Tongue (tissue), 3 donors: ENCODE measurements at places on chromosomes 6 and 20. TPM values are rescaled to one million over a fixed set of nuclear protein-coding genes. Genes with fewer than 3 reads are reported as not detected.

- no peak for DNase-seq
Observed at GRCh38 chr20:61014491-61014890, 237.6 kb upstream of the CDH4 start.

- no peak for DNase-seq
Observed at GRCh38 chr6:169800116-169800667, 48.8 kb downstream of the ERMARD start.

- no peak for DNase-seq
Observed at GRCh38 chr6:92174398-92175073, 1244.8 kb downstream of the EPHA7 start.

- DNase-seq: no peak
Observed at GRCh38 chr6:117359581-117359980, 66.2 kb downstream of the ROS1 start.

DNA sequence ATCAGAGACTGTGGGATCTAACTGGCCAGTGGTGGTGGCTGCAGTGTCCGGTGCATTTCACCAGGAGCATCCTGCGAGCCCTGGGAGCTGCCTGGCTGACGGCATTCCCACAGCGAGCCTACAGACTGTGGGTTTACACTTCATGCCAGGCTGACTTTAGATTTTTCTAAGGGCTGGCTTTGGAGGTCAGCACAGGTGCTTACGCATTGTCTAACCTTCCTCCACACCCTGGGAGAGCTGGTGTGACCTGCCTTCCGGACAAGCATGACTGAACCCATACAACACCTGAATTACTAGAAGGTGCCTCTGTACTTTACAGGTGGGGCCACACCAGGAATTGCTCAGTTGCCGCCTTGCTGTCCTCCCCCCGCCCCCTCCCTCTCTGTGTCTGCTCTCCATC is 96.2 kb downstream of the RREB1 start:
- DNase-seq: no peak

DNA sequence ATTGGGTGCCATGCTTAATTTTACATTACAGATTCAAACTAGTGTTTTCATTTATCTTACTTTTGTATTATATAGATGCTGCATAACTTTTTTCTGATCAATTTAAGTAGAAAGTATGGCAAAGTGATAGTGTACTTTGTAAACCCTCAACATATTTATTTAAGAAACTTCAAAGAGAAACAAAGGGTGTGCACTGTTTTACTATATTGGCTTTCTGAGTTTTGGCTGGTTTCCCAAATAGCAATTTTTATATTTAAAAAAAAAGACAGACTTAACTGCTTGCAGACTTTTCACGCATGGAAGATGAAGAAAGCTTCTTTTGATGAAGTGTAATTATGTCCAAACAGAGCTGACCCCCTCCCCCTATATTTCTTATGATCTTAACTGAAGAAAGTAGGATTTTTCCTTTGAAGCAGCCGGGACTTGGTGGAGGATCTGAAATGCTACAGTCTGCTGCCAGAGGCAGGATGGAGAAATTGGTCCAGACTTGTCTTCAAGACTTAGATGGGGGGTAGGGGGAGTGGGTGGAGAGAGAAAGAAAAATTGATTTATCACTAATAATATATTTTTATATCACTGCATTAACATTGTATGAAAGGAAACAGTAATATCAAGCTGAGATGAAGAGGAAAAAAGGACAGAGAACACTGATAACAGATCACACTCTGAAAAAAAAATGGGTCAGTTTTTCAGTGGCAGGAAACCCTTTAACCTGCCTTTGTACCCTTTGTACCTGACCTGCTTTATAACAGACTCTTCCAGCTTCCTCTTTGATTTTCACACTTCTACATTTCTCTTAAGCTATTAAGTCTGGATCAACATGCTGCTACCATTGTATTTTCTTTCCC is 56.0 kb upstream of the SUPT3H start:
- no peak for DNase-seq

DNA sequence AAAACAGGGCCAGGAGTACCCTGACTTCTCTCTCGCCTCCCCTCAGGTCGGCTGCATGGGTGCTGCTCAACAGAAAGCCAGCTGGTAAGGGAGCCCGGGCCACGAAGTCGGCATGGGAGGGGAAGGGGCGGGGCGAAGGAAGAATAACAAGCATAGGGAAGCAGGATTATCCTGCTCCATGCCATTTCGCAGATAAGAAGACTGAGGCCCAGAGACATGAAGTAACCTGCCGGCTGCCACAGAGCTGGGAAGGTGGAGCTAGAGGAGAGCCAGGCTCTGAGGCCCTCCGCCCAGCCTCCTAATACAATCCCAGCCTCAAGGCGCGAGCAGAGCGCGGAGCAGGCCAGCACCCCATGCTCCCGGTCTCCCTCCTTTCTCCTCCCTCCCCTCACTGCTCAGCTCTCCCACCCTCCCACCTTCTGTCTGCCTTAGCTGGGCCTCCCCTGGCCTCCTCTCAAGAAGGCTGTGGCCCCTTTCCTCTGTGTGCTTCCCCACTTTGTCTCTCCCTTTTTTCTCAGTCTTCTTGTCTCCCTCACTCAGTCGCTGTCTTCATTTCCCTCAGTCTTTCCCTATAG is 13.2 kb upstream of the HMGA1 start:
- DNase-seq: no peak

DNA sequence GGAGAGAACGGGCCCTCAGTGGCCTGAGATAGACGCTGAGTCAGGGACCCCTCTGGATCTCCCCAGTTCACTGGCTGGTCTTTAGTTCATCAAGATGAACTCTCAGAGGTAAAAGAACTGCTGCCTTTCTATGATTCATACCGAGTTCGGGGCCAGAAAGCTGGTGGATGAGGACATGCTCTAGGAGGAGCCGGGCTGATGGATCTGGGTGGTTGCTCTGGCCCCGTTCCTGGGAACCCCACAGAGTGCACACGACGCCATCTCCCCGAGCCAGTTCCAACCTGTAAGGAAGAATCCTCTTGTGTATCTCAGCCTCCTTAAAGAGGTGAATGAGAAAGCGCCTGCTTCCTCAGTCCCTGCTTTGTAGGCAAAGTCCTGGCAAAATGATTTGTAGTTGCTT is 142.6 kb upstream of the PDE10A start:
- no peak for DNase-seq

DNA sequence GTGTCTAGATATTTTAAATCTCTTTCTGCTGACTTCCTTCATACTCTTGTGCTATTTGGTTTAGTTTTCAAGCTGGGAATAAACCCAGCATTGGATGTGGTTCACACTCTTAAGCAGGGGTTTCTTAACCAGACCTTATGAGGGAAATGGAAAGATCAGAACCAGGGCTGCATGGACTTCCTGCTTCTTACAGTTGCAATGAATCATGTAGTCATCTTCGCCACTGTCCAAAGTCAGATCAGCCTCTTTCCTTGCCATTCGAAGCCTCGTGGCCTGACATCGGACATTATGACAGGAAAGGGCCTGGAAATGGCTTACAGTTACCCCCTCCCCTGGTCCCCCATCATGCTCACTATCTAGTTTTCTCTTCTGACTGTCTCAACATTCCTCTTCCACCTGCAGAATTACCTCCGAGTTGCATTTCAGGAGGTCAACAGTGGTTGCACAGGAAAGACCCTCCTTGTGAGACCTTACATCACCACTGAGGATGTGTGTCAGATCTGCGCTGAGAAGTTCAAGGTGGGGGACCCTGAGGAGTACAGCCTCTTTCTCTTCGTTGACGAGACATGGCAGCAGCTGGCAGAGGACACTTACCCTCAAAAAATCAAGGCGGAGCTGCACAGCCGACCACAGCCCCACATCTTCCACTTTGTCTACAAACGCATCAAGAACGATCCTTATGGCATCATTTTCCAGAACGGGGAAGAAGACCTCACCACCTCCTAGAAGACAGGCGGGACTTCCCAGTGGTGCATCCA is 16.8 kb upstream of the NAA20 start:
- no peak for DNase-seq

DNA sequence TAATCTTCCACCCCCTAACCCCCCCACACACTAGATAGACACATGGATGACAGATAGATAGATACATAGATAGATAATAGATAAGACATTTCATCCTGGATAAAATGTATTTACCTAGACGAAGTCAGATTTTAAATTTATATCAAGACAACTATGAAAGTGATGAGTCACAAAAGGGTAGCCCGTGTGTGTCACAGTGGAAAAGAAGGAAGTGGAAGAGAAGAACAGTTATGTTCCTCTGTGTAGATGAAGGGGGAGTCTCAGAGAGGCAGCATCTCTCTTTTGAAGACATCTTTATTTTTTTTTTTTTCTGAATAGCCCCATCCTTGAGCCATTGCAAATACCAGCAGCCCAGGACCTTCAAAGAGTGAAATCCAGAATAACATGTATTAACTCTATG is 121.7 kb upstream of the VGLL2 start:
- no peak for DNase-seq

GRCh38 chr20:48721324-48722001 is 106.3 kb downstream of the PREX1 start:
- no peak for DNase-seq

GRCh38 chr20:34104059-34104458 is 8.0 kb downstream of the EIF2S2 start:
- no peak for DNase-seq

- no peak for DNase-seq
Observed at GRCh38 chr6:8193541-8193940, 91.2 kb upstream of the EEF1E1 start.

DNA sequence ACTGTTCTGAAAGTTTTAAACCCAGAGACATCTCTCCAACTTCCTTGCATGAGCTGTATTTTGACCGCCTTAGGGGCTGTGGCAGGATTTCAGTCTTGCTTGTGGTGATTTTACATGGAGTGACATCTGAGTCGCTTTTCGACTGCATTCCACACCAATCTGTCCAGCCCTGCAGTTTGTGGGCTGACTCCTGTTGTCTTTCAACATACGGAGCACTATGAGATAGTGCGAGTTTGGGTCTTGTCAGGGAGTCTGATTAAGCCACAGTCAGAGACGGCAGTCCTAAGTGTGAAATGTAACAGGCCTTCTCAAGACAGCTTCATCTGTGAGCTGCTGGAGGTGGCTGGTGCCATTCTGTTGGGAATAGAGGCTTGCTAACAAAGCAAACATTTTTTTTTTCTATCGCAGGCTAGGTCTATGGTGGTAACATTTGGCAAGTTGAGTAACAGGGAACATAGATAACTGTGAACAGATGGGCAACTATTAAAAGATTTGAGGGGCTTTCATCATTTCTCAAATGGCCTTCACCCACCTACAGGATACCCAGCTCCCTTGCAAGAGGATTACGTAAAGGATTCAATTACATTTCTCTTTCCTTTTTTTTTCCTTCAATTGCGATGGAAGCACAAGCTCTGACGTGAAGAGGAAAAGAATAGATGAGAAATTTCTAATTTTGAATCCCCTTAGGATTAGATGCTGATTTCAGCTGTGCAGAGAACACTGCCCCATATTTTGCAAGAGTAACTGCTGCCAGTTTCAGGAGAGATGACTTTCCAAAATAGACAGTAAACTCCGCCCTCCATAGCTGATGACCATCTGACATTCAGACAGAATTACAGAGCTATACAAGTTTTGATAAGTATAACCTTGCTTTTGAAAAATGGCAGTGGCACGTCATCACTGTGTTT is 25.1 kb downstream of the CAP2 start:
- DNase-seq: peak; percentile 71

GRCh38 chr20:5168651-5169396 is 42.0 kb downstream of the CDS2 start:
- no peak for DNase-seq

DNA sequence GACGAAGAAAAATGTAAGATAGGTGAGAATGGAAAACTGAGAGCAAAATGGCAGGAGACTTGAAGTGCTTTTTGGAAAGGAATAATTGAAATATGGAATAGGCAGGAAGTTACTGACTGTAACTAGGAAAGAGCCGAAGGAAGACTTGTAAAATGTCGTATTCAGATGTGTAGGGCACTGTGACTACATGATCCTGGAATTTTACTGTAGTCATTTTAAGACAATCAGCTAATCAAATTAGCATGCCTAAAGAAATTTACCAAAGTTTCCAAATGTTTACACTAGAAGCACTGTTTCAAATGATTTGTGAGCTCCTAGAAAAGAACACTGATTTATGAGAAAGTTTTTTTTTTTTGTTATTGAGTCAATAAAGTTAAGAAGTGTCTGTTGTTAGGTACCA is 21.2 kb upstream of the ADIG start:
- no peak for DNase-seq

GRCh38 chr6:35474942-35475570 is 6.9 kb downstream of the RPL10A start:
- no peak for DNase-seq

GRCh38 chr20:44136579-44137265 is 50.3 kb downstream of the JPH2 start:
- no peak for DNase-seq

DNA sequence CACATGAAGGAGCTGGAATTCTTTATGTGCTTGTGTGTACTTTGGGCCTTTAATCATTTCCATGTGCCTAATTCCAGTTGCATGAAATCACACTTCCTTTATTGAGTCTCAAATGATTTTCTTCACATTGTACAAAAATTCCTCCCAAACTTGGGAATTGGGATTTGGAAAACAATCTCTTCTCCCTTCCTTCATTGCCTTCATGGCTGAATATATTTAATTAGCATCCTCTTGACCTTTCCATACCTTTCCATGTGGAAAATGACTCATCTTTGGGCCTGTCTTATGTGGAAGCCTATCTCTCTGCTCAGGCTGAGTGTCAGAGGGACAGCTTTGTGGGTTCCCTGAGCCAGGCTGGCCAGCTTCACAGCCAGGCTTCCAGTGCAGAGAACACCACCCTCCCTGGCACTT is 33.0 kb upstream of the CDH4 start:
- peak; percentile 59 for DNase-seq

- DNase-seq: peak; percentile 29
Observed at GRCh38 chr6:21679761-21680265, 86.3 kb downstream of the SOX4 start.

DNA sequence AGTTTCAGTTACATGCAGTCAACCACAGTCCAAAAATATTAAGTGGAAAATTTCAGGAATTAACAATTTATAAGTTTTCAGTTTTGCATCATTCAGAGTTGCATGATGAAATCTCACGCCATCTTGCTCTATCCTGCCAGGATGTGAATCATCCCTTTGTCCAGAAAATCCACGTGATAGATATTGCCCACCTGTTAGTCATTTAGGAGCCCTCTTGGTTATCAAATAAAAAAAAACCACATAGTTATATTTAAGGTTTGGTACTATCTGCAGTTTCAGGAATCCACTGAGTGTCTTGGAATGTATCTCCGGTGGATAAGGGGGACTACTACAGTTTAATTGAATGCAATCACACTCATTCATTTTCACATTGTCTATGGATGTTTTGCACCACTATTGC is 1249.0 kb upstream of the CITED2 start:
- DNase-seq: no peak

- peak; percentile 1 for DNase-seq
Observed at GRCh38 chr6:67802771-67803170, 832.3 kb upstream of the ADGRB3 start.

The KCNK15 gene
- 0.41 TPM for total RNA-seq

The PACSIN1 gene
- 0.10 TPM for total RNA-seq

The PIGU gene
- total RNA-seq: 8.8 TPM

The OR12D3 gene
- total RNA-seq: not detected

The GMDS gene
- 25.7 TPM for total RNA-seq

The ABCF1 gene
- 36.4 TPM for total RNA-seq

The FUT9 gene
- total RNA-seq: under 0.01 TPM

The TM9SF4 gene
- 27.3 TPM for total RNA-seq

The DLK2 gene
- total RNA-seq: 5.2 TPM

The STX11 gene
- 2.8 TPM for total RNA-seq

The ENPP5 gene
- 9.6 TPM for total RNA-seq

The TPMT gene
- total RNA-seq: 4.2 TPM
